ENCODE measurements at places on chromosomes 7 and 10.

DNA sequence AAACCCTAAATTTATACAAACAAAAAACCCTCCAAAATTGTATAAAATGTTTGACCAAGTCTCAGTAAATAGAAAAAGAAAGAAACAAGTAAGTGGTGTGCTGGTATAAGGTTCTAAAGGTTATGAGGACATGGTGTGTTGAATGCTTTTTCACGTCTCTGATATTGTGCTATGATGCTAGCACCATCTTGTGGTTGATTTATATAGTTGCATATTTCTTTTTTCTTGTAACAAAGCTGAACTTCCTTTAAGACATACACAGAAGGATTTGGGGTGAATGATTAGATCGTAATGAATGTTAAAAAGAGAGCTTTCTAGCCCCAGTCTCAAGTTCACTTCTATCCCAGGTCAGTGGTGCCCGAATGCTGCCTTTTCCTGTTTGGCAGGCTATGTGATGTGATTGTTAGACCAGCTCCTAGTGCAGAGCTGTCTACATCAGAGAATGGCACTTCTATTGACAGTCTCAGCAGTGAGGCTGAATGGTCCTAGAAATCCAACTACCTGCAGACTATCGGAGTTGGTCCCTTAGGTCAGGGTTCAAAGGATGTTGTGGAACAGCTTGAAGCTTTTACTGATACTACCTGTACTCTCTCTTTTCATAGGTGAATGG, 25.0 kb downstream of the VTI1A start:
- DNase-seq: no peak

DNA sequence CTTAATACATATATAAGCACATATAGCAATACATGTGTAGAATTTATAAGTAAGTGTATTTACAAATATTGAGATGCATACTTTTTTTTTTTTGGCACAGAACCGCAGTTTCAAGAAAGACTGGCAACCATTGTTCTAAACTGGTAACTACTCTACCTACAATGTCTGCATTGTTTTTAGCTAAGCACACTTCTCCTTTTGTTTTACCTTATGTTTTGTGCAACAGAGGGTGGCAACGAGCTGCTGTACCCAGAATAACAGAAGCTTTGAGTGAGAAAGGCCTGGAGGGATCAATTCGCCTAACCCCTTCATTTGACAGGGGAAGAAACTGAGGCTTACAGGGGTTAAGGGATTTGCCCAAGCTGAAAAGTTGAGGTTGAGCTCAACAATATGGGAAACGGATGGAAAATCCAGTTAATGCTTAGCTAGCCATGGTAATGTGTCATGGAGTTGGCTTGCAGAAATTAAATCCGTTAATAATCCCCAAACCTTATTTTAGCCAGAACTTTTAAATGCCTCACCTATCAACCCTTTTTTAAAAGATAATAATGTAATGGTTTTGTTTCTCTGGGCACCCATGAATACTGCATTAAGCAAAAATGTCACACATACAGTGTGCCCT, 25.5 kb downstream of the FZD1 start:
- no peak for DNase-seq

GRCh38 chr7:102389810-102390209, 6.4 kb upstream of the PRKRIP1 start:
- no peak for DNase-seq

- no peak for DNase-seq
These were observed 41.0 kb upstream of the SAMD8 start for GRCh38 chr10:75070476-75070875.

GRCh38 chr7:30140456-30140855, 5.7 kb downstream of the MTURN start:
- no peak for DNase-seq

DNA sequence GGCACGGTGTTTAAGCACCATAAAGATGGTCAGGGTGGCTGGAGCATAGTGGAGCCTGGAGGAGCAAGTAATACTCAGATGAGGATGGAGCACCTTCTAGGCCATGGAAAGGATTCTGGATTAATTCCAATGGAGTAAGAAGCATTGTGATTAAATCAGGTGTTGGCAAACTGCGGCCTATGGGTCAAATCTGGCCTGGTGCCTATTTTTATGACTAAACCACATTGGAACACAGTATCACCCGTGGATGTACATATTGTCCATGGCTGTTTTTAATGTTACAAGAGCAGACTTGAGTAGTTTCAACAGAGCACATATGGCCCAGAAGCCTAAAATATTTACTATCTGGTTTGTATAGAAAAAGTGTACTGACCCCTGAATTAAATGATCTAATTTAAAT, 49.9 kb upstream of the TMEM248 start:
- DNase-seq: no peak

DNA sequence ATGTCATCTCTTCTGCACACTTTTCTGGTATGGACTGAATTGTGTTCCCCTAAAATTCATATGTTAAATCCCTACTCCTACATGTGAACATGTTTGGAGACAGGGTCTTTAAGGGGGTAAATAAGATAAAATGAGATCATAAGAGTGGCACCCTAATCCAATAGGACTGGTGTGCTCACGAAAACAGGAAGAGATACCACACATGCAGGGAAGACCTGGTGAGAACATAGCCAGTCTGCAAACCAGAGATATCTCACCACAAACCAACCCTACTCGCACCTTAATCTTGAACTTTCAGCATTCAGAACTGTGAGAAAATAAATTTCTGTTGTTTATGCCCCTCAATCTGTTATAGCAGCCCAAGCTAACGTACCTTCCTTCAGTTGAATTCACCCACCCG, 51.8 kb downstream of the VWDE start:
- no peak for DNase-seq

- DNase-seq: no peak
These were observed 125.2 kb downstream of the DOCK4 start for GRCh38 chr7:112080978-112081377.

GRCh38 chr7:35694161-35694783, 663 bp downstream of the HERPUD2 start:
- no peak for DNase-seq

- DNase-seq: peak; percentile 31
These were observed 579 bp downstream of the RBM33 start for GRCh38 chr7:155644971-155645509.

- no peak for DNase-seq
These were observed 26.6 kb upstream of the PURB start for GRCh38 chr7:44911911-44912310.

- no peak for DNase-seq
These were observed 359.4 kb upstream of the CELF2 start for GRCh38 chr10:10658172-10658785.

GRCh38 chr10:654647-654996, 34.8 kb downstream of the DIP2C start:
- no peak for DNase-seq

DNA sequence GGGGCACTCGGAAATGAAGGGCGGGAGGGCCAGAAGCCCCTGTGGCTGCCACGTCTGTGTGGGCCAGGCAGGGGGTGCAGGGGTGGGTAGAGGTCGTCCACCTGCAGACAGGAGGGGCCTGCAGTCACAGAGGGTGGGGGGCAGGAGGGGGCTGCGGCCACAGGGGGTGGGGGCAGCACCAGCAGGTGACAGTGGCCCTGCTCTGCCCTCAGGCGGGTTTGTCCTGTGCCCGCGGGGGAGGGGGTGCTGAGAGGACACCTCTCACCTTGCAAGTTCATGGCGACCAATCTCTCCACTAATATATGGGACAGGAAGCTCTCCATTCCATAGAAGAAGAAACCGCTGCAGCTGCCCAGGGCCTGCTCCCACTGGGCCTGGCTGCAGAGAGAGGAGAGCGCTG, 26.6 kb upstream of the NKX6-2 start:
- DNase-seq: no peak

DNA sequence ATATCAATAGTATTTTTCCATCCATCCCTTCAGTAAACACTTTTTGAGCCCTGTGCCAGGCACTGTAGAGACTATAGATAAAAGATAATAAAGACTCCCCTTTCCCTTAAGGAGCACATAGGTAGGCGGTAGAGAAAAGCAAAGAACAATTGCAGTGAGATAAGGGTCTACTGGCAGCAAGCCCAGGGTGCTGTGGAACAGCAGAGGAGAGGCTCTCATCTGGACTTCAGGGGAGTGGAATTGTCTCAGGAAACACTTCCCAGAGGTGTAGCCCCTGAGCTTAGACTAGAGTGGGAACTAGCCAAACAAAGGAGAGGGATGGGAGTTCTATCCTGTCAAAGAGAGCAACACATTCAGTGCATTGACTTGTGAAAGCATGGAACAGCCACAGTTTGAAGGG, 102.0 kb downstream of the NRF1 start:
- DNase-seq: no peak

DNA sequence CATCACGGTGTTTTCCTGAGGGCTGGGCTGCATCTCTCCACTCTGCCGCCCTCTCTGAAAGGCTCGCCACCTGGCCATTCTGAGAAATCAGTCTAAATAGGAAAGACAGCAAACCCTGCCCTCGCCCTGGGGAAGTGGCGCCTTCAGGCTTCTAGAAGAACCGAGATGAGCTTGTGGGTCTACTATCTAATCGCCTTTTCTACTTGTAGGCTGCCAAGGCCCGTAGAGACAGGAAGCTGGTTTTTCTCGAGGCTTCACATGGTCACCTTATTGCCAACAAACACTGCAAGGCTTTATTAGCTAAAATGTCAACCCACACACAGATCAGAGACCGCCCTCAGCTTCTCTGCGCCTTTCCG, 21.4 kb downstream of the LAT2 start:
- DNase-seq: no peak

DNA sequence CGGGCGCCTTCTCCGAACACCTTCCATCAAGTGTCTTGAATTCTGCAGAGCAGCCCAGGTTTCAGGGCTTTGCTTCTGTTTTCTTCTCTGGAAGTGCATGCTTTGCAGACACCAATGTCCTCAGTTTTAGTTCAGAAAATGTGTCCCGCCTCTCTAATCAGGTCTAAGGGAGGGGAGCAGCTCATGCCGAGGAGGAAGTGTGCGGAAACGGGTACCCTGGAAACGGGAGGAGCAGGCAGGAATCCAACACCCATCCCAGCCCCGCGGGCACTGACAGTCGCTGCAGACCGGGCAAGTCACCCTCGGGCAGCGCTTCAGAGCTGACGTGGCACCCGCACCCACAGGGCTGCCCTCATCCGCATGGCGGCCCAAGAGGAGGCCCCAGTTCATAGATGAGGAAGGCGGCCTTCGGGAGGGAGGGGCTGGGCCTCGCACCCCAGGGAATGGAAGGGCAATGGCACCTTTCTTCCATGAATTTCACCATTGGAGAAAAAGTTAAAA, 338.7 kb downstream of the DNAJB6 start:
- no peak for DNase-seq

GRCh38 chr10:110373059-110373458, 68.3 kb upstream of the SMNDC1 start:
- DNase-seq: no peak

DNA sequence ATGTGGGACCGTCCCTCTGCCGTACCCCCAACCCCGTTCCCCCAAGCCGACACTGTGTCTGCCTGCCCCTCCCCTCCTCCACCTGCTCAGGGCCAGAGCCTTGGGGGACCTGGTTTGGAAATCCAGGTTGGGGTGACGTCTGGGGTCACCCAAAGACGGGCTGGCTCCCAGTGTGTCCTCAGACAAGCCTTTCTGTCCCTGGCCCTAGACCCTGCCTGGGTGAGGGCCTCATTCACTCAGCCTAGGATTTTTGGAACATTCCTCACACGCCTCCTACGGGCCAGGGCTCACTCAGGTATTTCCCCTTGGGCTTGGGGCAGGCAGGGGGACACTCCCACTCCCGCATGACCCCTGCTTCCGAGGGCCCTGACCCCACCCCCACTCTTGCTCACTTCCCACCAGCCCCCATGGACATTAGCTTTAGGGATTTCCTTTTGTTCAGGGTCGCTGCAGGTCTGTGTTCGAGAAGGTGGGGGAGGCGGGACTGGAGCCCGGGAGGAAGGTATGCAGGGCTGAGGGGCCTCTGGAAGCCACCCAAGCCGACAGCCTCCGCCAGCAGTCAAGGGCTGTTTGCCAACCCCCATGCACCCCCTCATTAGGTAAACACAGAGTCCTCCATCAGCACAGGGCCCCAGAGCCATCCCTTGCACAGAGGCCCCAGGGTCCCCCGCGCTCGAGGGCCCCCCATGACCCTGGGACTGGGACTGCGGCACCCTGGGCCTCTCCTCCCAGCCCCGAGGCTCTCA, 35.1 kb downstream of the PDGFA start:
- no peak for DNase-seq

GRCh38 chr7:132837529-132837928, 244.4 kb downstream of the CHCHD3 start:
- no peak for DNase-seq

- no peak for DNase-seq
These were observed 9.5 kb downstream of the PHKG1 start for GRCh38 chr7:56083150-56083785.

GRCh38 chr10:121525251-121526134, 72.8 kb downstream of the FGFR2 start:
- DNase-seq: no peak

- DNase-seq: no peak
These were observed 135.4 kb upstream of the PRPS1L1 start for GRCh38 chr7:18163091-18163490.

DNA sequence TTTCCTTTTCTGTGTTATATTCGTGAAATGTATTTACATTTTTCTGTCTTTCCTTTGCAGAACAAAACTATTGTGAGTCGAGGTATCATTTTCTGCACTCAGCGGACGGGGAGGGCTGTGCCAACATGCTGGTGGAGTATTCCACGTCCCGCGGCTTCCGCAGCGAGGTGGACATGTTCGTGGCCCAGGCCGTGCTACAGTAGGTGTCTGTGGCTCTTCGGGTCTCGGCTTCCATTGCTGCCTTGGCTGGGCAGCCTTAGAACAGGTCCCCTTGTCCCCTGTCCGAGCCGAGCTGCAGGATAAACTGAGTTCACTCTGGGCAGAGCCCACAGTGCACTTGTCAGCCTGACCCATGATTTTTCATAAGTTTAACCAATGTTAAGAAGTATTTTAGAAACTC, 14.5 kb downstream of the GET4 start:
- no peak for DNase-seq

GRCh38 chr10:7409045-7409731, 1.6 kb downstream of the SFMBT2 start:
- DNase-seq: no peak

DNA sequence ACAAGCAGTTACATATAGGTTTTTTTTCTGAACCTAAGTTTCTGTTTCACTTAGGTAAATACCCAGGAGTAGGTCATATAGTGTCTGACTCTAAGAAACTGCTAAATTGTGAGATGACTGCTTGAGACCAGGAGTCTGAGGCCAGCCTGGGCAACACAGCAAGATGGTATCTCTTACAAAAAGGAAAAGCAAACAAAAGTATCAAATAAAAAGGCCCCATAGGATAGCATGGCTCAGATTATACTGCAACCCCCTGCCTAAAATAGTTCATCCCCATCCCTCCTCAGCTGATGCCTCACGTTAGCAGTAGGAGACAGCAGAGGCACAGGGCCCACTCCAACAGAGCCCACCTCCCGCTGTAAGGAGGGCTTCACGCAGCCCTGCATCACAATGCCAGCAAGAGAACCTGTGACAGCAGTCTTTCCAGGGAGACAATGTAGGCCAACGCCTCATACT, 90.3 kb downstream of the SRPK2 start:
- no peak for DNase-seq

- no peak for DNase-seq
These were observed 85.4 kb upstream of the RHOBTB1 start for GRCh38 chr10:61029411-61029810.

- DNase-seq: no peak
These were observed 42.9 kb downstream of the MKI67 start for GRCh38 chr10:128083191-128083895.

All from left renal pelvis (tissue), 4 donors.